ENCODE measurements at places on chromosomes 12 and 14.

GRCh38 chr12:49872381-49872780 is 29.5 kb upstream of the BCDIN3D start:
- DNase-seq, result no peak

GRCh38 chr12:76810671-76811419 is 46.9 kb downstream of the ZDHHC17 start:
- DNase-seq, result no peak

GRCh38 chr14:23640524-23641141 is 4.5 kb downstream of the DHRS2 start:
- no peak for DNase-seq

GRCh38 chr12:91044586-91044985 is 13.2 kb downstream of the KERA start:
- DNase-seq, result no peak

GRCh38 chr14:21352587-21352986 is 31.2 kb downstream of the SUPT16H start:
- DNase-seq, result no peak

DNA sequence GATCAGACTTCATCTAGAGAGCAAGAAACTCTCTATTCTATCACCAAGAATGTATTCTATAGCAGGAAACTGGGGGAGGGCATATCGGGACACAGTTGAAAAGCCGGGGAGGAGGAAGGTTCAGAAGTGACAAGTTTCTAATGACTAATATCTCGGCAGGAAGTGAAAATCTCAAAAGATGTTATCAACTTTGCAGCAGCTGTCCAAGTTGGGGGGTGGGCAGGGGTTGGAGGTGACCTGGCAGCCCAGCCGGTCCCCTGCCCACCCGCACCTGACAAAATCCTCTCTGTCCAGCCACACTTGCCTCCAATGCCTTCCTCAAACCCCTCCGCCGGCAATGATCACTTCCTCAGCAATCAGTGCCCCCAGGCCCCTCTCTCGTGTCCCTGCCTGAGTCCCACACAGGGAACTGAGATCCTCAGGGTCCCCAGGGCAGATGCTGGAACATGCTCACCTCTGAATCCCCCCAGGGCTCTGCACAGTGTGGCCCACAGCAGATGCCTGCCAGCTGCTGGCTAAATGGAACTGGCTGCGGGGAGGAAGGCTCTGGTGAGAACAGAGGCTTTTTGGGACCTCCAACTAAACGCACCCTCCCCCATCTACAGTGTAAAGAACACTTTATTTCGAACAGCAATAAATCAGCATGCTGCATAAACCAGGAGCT is 43.9 kb downstream of the CCDC88C start:
- DNase-seq, result peak; percentile 68

DNA sequence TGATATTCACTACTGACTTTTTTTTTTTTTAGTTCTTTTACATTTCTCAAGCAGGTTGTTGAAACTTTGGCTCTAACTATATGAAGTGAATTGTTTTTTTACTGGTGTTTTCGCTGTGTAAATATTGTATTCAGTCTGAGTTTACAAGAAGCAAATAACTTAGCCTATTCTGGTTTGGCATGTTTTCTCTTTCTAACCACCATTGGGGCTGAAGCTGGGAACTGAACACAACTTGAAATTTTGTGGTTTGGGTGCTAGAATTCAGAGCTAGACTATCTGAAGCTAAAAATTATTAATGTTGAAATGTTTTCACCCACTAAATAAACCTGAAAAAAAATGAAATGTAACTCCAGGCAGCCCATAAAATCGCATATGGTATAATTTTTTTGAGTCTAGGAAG is 37.2 kb downstream of the RAD51B start:
- no peak for DNase-seq

- no peak for DNase-seq
Measured at GRCh38 chr14:87508333-87508732, 484.6 kb downstream of the GALC start.

- no peak for DNase-seq
Measured at GRCh38 chr12:15699886-15700285, 89.3 kb downstream of the EPS8 start.

DNA sequence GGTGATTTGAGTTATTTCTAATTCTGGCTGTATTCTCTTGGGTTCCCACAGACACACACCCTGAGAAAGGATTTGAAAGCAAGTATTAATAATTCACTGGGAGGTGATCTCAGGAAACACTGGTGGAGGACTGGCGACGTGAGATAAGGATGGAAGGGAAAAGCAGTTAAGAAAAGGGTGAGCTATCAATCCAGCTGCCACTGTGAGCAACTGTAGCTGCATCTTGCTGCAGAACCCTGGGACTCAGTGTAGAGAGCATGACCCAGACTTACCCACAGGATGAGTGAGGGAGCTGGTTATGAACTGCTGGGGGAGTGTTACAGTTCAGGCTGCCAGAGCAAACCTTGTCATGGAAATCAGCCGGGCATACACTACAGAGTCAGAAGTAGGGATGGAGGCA is 71.9 kb downstream of the RESF1 start:
- no peak for DNase-seq

GRCh38 chr12:133106253-133106652 is 23.8 kb downstream of the ZNF891 start:
- DNase-seq, result no peak

- DNase-seq, result no peak
Measured at GRCh38 chr12:3950714-3951320, 77.6 kb upstream of the PARP11 start.

- no peak for DNase-seq
Measured at GRCh38 chr12:92528586-92528985, 174.2 kb upstream of the PLEKHG7 start.

- DNase-seq, result no peak
Measured at GRCh38 chr12:78651755-78652154, 212.8 kb upstream of the SYT1 start.

GRCh38 chr12:76529226-76529918 is 30.2 kb downstream of the OSBPL8 start:
- DNase-seq, result no peak

- DNase-seq, result no peak
Measured at GRCh38 chr12:14826491-14826890, 12.5 kb upstream of the SMCO3 start.

DNA sequence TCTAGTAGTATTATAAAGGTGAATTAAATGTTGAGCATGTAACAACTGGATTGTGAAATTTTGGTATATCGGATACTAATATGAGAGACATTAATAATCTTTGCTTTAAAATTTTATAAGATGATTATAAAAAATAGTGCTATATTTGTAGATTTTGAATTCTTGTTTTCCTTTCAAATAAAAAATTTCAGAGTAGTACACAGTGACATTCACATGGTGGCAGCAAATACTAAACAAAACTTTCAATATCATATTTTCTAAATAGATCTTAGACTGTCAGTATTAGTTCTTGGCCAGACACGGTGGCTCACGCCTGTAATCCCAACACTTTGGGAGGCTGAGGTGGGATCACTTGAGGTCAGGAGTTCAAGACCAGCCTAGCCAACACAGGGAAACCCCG is 166.0 kb downstream of the NAV3 start:
- DNase-seq, result no peak

DNA sequence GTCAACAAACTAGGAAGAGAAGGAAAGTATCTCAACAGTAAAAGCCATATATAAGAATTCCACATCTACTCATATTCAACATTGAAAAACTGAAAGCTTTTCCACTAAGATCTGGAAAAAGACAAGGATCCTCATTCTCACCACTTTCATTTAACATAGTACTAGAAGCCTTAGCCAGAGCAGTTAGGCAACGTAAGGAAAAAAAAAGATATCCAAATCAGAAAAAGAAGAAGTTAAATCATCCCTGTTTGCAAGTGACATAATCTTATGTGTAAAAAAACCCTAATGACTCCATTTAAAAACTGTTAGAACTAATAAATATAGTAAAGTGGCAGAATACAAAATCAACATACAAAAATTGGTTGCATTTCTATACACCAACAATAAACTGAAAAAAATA is 426.2 kb downstream of the BCAT1 start:
- no peak for DNase-seq

- DNase-seq, result no peak
Measured at GRCh38 chr12:96472384-96472783, 17.0 kb upstream of the CFAP54 start.

DNA sequence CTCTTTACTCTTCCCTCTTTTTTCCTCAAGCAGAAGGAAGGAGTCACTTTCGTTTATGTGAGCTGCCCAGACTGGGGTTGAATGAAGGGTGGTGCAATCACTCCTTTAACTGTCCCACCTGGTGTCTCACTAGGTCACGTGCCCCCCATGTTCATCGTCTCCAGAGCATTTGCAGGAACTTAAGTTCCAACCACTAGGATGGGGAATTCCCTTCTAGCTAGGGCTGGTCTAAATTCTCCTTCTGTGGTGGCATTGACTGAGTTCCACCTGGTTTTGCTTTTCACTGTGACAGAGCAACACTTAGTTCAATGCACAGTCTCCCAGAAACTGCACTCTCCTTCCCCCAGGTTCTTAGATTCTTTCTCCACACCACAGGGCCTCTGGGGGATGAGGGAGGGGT is 9.5 kb downstream of the FANCM start:
- no peak for DNase-seq

DNA sequence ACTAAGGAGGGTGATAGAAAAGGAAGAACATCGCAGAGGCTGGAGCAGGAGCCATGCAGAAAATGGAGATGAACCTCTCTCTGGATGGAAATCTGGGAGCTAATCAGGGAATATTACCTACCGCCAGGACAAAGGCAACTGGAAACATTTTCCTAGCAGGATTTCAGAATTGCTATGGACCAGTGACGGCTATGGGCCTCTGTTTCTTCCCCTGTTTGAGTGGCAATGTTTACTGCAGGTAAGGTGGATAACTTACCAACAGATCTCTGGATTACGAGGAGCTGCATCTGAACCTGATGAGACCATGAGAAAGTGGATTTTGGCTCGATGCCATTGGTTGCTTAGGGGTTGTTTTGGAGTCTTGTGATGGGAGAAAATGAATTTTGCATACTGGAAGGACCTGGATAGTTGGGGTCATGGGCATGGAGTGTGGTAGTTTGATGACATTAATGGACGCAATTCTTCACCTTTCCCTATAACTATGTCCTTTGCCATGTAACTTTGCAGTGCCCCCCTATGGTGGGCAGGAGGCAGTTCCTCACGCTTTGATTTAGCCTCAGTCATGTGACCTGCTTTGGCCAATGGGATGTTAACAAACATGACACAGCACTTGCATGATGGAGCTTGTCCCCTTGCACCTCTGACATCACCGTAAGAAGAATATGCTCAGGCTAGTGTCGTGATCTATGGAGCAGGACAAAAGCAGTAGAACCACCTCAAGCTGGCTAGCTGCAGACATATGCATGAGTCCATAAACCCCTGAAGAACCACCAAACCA is 51.1 kb downstream of the CALM1 start:
- DNase-seq, result no peak

DNA sequence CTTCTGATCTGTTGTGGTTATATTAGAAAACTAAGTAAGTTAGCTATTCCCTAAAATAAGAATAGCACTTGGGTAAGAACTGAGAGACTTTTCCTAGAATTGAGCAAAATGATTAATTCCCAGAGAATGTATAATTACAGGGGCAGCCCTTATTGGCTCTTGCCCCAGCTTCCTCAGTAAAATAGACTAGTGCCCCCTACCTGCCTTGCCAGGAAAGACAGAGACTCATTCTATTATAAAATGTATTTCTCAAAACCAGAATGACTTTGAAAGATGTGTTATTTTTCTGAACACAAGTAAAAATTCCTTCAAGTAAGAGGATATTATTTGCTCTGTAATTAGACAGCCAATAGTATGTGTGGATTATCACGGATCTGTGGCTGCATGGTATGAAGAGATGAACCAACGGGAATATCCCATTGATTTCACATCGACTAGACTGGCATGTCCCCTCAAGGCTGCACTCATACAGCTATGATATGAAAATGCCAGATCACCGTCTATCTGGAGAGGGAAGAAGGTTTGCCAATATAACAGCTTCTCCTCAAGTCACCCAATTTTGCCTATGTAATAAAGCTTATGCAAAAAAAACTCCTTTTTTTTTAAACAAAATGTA is 7.4 kb upstream of the GLRX5 start:
- no peak for DNase-seq

DNA sequence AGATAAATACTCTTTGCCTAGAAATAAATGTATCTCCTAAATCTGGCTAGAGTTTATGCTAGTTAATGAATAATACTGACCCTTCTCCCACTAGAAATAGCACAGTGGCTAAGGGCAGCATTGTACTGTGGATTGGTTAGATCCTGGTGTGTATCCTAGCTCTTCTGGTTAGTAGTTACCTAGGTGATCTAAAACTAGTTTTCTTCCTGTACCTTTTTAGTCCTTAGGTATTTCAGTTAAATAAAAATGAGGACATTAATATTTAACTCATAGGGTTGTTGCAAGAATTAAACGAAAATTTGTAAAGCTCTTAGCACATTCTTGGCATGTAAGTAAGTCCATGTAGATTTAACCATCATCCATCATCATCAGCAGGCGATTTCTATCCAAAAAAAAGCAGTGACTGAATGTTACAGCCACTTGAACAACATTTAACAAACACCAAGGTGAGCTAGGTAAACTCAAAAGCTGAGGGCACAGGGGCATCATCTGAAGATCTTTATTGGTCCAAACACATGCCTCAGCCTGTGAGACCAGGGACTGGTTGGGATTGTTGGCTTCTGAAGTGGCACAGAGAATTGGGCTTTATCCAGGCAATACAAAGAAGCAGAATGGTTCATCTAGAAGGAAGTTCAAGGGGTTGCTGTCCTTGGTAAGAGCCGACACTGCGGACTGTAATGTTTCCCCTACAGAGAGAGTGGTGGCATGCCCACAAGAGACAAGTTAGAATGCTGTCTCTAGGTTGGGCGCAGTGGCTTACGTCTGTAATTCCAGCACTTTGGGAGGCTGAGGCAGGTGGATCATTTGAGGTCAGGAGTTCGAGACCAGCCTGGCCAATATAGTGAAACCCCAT is 100.8 kb downstream of the GAS2L3 start:
- DNase-seq, result no peak

- DNase-seq, result peak; percentile 38
Measured at GRCh38 chr14:70776197-70776596, 33.1 kb downstream of the MAP3K9 start.

- DNase-seq, result no peak
Measured at GRCh38 chr12:25745281-25745680, 192.2 kb upstream of the LMNTD1 start.

GRCh38 chr12:80892597-80893445 is 44.9 kb downstream of the LIN7A start:
- no peak for DNase-seq

DNA sequence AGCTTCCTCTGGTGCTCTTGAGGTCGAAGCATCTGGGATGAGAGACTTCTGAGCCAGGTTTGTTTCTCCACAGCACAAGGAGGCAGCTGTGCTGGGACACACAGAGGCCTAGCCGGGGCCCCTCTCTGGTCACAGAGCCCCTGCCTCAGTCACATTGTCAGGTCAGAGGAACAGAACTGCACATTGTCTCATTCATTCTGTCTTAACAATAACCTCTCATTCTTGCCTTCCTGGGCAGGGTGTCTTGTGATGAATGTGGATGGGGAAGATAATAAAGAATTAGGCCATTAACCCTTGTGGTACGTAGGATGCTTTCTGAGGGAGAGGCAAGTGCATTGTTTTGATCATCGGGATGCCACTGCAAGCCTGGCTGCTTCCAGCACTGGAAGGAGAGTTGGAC is 29.8 kb downstream of the FNTB start:
- no peak for DNase-seq

GRCh38 chr12:97169889-97170567 is 263.0 kb downstream of the NEDD1 start:
- no peak for DNase-seq

All from GM18507 (cell line).